ENCODE measurements at places on chromosomes 3 and 15.

DNA sequence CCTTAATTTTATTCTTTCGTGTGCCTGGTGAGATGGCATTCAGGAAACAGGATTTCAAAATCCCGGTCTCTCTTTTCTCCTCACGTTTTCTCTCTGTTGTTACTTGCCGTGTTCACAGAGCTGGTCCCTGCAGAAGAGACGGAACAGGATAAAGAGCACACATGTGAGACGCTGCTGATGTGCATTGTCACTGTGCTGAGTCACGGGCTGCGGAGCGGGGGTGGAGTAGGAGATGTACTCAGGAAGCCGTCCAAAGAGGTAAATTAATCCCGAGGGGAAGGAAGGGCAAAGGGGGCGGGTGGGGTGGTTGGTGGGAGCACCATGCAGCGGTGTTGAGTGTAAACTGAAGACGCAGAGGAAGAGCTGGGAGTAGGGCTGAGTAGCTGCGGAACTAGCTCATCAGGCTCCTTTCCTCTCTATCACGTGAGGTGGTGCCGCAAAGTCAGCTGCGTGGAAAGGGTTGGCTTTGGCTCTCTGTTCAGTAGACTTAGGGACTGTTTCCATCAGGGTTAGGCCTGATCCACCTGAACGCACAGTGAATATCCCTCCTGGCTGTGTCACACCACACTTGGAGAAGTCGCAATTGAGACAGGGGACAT, 164.8 kb upstream of the BHLHE40 start:
- DNase-seq: peak; percentile 42

DNA sequence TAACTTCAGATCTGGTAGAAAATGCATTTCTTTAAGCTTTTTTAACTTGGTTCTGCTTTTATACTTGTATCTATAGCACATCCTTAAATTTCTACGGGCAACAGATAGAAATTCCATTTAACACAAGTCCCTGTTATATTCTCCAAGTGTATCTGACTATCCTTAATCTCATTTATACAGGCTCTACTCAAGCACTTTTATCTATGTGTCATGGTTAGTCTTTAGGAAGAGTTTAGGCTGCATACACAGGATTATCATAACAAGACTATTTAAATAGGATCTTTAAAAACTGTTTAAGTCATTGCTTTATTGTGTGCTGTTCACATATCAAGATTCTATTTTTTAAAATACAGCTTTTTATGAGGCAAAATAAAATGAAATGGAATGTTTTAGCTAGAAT, 52.7 kb downstream of the SETD5 start:
- DNase-seq: no peak

GRCh38 chr3:49170744-49171118, 667 bp upstream of the KLHDC8B start:
- DNase-seq: no peak

DNA sequence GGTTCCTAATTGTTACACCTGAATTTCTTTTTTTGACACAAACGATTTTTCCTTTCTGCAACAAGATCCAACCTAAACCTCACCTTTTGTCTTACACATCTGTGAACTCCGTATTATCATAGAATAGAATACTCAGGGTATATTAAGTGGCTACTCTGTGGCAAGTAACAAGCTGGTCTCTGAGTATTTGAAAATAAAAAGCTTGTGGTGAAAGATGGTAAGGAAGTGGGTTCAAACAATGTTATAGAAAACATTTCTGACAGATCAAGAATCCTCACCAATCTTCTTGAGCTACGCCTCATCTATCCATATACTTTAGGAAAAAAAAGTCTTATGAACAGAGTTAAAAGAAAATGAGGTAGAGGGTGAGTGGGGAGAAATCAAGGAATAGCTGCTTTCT, 3.5 kb upstream of the ANKRD28 start:
- DNase-seq: no peak

- peak; percentile 19 for DNase-seq
These were observed 75.2 kb downstream of the NEO1 start for GRCh38 chr15:73127302-73127936.

- DNase-seq: no peak
These were observed 191.4 kb upstream of the LRIG1 start for GRCh38 chr3:66692042-66692765.

DNA sequence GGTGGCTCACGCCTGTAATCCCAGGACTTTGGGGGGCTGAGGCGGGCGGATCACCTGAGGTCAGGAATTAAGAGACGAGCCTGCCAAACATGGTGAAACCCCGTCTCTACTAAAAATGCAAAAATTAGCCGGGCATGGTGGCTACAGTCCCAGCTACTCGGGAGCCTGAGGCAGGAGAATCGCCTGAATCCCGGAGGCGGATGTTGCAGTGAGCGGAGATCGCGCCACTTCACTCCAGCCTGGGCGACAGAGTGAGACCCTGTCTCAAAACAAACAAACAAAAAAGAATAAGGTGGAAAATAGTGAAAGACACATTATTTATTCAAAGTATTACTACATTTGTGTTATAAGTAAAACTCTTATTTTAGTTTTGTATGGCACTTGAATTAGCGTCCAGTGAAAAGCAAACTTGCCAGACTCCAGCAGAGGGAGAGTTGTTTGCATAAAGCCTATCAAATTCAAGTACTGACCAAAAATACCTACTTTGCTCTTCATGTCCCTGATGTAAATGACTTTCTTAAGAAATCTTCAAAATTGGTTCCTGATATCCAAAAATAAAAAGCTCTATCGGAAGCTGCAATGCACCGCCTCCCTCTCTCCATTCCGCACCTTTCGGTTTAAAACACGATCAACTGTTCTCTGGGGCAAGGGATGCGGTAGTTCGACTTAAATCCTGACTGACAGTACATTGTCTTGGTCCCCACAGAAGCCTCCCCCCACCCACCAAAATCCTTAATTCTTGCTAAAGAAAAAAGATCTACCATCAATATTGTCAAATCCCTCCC, 1.2 kb downstream of the TRPM7 start:
- DNase-seq: no peak

DNA sequence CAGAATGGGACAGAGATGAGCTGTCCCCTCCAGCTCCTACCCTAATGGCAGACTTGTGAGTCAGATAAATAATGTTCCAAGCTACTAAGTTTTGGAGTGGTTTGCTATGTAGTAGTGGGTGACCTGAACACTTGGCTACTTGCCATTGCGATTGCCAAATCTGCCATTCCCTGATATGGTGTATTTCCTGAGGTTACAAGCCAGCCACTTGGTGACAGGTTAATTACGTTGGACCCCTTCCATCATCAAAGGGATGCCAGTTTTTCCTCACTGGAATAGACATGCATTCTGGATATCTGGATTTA, 33.6 kb downstream of the MORF4L1 start:
- DNase-seq: peak; percentile 91

GRCh38 chr3:38003371-38003816, 12.8 kb downstream of the VILL start:
- DNase-seq: peak; percentile 22

- peak; percentile 87 for DNase-seq
These were observed 24.9 kb downstream of the ABTB1 start for GRCh38 chr3:127697551-127698240.

- no peak for DNase-seq
These were observed 230.6 kb downstream of the NEK10 start for GRCh38 chr3:27138562-27138961.

DNA sequence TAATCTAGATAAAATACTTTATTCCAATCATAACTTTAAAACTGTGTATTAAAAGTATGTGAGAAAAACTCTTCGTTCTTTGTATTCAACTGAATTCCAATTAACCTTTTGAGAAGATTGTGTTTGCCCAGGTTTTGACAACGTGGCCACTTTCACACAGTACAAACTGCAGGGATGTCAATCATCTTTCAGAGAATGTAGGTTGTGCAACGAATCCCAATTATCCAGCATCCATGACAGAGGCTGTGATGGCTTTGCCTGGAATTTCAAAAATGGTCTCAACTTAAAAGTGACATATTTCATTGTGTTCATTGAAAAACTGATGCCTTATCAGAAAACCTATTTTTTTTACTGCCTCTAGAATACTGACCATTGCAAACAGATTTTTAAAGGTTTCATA, 615.1 kb upstream of the KCNMB2 start:
- no peak for DNase-seq

- no peak for DNase-seq
These were observed 805 bp upstream of the SEC22C start for GRCh38 chr3:42582474-42583070.

- DNase-seq: no peak
These were observed 13.0 kb upstream of the RAMAC start for GRCh38 chr15:82972990-82973389.

DNA sequence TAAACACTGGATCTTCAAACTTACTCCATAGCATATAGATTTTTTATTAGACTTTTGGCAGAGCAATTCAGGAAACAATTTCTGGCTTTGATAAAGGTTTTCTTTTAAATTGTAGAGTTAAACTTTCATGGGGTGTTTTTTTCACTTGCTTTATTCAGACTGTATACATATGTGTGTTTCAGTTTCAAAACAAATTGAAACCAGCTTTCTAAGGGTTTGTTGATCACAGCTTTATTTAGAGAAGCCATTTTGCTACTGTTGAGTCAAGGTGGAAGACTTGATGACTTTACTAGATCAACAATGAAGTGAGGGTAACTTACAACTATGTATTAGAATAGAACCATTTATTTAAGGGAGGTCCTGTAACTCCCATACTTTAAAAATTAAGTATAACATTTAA, 6.2 kb downstream of the UBE2E1 start:
- DNase-seq: no peak

DNA sequence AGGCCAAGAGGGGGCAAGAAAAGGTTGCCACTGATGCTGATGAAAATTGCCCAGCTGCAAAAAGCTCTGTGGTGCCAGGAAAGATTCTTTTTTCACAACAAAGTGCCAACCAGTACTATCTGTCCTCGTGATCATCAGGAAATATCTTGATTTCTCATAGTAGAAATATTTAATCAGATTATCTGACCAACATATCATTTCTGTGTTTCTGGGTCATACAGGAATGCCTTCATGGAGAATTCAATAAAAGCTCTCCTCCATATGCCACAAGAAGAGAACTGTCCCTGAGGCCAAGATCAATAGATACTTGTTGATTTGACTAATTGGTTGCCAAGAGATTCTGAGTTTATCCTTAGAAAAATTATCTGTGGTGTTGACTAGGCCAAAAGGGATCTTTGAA, 63.5 kb downstream of the FSIP1 start:
- no peak for DNase-seq

GRCh38 chr15:43429687-43430086, 58.8 kb downstream of the TUBGCP4 start:
- DNase-seq: no peak

GRCh38 chr3:125462722-125463299, 57.2 kb downstream of the SNX4 start:
- no peak for DNase-seq

DNA sequence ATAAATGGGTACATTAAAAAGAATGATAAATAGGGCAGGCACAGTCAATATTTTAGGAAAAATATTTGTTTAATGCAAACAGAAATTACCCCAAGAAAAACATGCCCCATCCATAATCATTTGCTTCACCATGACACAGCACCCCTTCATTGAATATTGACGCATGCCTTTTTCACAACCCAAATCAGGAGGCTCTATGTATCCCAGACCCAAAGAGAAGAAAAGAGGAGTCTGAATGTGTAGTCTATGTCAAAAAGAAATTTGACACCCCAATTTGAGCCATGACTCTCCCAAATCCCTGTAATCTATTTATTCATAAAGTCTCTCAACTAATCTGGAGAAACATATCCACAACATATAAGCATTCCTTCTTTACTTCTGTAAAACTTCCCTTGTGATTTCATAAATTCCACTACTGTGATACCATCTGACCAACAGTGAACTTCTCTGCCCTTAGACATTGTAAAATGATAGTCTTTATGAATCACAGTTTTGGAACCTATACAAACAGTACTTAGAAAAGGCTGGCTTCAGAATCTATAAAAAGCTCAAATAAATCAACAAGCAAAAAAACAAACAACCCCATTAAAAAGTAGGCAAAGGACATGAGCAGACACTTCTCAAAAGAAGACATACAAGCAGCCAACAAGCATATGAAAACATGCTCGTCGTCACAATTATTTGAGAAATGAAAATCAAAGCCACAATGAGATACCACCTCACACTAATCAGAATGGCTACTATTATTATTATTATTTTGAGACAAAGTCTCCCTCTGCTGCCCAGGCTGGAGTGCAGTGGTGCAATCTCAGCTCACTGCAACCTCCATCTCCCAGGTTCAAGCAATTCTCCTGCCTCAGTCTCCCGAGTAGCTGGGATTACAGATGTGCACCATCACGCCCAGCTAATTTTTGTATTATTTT, 53.4 kb upstream of the XRN1 start:
- DNase-seq: peak; percentile 88

DNA sequence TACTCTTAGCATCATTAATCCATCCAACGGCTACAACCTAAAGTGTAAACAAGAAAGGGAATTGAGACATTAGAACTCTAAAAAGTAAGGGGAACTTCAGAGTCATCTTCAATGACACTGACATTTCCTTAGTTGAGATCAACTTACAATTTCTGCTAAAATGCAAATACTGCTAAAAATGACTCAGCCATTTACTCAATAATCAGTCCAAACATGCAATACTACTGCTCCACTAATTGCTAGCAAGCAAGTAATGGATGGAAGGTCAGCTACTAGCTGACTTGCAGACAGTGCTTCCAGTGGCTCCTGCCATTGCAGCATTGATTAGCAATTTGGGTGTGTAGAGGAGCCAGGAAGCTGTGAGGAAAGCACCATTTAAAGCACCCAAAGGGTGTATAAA, 28.4 kb downstream of the CD200R1L start:
- peak; percentile 66 for DNase-seq

DNA sequence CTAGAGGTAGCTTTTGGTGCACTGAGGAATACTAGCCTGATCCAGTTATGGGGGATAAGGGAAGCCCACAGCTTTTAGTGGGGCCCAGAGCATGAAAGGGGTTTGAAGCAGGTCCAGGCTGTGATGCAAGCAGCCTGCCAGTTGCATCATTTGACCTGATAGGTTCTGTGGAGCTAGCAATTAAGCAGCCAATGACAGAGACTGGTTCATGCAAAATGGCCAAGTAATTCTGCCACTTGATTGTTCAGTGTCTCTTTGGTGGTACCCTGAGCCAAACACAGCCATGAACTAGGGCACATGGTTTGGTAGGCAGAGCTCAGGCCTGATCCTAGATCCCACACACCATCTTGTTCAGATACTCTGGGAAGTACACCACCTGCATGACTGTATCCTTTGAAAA, 91.0 kb upstream of the PRR23C start:
- no peak for DNase-seq

DNA sequence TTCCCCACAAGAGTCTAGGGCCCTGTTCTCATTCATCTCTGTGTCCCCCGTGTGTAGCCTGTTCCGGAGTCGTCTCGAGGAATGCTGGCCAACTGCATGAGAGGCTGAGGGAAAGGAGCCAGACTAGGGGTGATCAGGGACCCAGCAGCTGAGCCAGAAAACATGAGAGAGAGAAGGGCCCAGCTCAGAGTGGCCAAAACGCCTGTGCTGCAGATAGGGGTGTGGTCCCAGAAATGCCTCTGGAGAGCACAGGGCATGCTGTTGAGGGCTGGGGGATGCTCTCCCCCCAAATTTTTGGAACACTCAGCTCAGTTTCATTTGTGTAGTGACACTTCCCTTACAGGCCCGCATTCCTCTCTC, 14.1 kb downstream of the CYP1A2 start:
- DNase-seq: no peak

Data from fibroblast of skin of right quadriceps (primary cell).